ENCODE measurements at places on chromosomes 2 and 18.

GRCh38 chr2:42042631-42043355 lies 5.0 kb upstream of the PKDCC start:
- DNase-seq: no peak

DNA sequence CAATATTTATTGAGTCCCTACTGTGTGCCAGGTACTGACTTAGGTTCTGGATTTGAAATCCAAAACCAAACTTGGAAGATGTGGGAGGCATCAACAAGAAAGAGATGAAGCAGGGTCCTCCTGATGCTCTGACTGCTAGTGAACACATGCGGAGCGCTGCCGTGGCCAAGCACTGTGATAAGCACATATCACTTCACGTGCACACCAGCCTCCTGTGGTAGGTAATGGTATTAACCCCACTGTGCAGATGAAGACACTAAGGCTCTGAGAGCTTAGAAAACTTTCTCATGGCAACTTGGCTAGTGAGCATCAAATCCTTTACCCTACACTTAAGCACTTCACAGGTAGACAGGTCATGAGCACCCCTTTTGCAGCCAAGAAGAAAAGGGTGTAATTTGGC lies 216.1 kb downstream of the HAUS1 start:
- DNase-seq: no peak

GRCh38 chr2:170582313-170582712 lies 132.8 kb upstream of the SP5 start:
- DNase-seq: no peak

DNA sequence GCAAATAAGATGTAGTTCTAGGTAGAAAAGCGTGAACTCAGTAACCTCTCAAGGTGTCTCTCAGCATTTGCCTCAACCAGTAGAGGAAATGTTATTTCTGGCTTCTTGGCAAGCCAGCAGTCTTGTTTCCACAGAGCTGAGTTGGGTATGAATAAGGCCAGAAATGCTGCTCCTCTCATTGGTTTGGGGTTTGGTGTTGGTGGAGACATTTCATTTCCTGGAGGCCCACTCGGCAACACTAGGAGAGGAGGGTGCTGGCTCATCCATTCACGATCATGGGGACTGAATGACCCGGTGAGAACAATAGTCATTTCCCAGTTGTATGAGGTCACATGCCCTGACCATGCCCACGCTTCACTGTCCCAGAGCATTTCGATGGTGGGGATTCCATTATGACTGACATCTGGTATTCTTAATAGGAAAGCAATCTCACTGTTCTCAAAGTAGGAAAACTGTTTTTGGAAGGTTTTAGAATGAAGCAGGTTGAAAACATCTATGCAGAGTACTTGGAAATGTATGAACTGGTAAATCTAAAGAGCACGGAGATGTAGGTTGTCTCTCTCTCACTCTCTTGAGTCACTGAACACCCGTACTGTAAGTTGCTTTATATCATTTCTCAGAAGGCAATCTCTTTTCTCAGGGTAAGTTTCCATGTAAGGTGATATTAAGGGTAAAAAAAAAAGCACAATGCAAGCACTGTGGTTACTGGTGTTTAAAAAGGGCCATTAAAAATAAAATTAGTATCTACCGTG lies 37.1 kb upstream of the CTLA4 start:
- DNase-seq: no peak

GRCh38 chr2:145066151-145066661 lies 546.3 kb upstream of the ZEB2 start:
- DNase-seq: no peak

- DNase-seq: no peak
These were observed 63.4 kb upstream of the CYP20A1 start for GRCh38 chr2:203175371-203175770.

DNA sequence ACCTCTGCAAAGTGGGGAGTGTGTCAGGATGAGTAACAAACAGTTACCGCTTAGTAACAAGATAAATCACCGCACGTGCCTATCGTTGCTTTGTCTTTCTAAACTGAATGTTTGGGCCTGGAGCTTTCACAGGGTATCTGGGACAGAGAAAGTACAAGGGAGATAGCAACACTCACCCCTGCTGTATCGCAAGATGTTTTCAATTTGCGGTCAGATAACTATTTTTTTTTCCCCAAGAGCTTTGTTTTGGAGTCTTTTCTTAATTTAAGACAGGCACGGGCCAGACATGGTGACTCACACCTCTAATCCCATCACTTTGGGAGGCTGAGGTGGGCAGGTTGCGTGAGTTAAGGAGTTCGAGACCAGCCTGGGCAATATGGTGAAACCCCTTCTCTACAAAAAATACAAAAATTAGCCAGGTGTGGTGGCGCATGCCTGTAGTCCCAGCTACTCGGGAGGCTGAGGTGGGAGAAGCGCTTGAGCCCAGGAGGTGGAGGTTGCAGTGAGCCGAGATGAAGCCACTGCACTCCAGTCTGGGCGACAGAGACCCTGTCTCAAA lies 146.6 kb downstream of the GBX2 start:
- no peak for DNase-seq

- no peak for DNase-seq
These were observed 15.8 kb downstream of the ASAP2 start for GRCh38 chr2:9222239-9222892.

- DNase-seq: no peak
These were observed 87.8 kb upstream of the EML6 start for GRCh38 chr2:54635554-54636152.

GRCh38 chr2:219553168-219553417 lies 9.3 kb downstream of the TMEM198 start:
- no peak for DNase-seq

Data from GOT3 (cell line).